ENCODE measurements at places on chromosomes 7 and 10.

DNA sequence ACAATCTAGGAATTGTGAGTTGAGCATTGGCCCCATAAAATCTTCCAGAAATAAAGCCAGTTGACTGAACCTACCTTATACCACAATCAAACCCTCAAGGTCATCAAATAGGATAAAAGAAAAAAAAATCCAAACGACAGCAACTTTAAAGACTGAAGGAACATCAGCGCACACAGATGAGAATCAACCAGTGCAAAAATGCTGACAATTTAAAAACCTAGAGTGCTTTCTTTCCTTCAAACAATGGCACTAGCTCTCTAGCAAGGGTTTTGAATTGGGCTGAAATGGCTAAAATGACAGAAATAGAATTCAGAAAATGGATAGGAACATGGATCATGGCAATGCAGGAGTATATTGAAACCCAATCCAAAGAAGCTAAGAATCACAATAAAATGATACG, 16.1 kb upstream of the POT1 start:
- no peak for DNase-seq

GRCh38 chr10:24949616-24950015, 2.8 kb downstream of the PRTFDC1 start:
- no peak for DNase-seq

DNA sequence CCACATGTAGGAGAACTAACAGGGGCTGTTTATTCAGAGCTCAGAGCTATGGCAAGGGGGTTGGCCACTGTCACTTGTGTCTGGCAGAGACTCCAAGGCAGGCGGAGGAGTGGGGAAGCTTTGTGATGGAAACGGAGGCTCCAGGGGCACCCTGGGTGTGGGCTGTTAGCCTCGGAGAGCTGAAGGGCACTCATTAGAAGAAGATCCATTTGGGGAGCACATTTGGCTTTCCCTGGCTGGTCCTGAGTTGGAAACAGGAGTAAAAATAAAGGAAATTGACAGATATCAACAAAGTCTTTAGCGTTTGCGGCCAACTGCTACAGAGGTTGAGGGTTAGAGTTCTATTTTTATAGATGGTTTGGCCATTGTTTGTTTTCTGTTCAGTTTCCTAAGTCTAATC, 288.3 kb upstream of the MKI67 start:
- DNase-seq, result no peak

DNA sequence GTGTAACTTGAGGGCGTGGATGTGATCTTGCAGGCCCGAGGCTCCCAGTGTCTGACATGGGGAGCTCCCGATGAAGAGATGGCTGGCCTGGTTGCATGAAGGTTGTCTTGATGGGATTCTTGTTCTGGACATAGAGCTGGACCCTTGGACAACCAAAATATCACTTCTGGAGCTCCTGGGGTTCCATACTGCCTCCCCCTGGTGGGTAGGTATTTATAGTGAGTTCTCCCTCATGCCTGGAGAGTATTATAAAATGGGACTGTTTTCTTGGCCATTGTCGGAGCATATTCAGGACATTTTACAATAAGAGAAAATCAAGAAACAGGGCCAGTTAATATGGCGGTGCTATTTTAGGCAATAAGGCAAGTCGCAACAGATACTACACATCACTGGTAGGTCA, 32.6 kb upstream of the GIMAP8 start:
- DNase-seq, result no peak

- DNase-seq, result no peak
Observed at GRCh38 chr7:157011333-157012112, 1.1 kb upstream of the MNX1 start.

GRCh38 chr10:816958-817357, 114.5 kb downstream of the LARP4B start:
- no peak for DNase-seq

DNA sequence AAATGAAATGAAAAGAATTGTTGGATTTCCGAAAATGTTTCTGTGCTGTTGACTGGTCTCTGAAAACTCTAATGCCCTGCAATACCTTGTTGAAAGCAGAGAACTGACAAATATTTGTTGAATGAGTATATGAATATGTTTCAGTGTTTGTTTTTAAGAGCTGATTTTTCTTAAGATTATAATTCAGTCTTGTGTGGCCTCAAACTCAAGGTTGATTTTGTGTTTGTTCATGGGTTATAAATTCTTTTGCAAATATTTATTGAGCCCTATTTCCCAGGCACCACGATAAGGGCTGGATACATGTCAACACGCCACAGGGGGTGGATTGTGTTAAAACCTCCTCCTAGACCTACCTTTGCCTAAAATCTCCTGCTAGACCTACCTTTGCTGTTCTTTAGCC, 203.9 kb upstream of the PLPP4 start:
- DNase-seq, result no peak

DNA sequence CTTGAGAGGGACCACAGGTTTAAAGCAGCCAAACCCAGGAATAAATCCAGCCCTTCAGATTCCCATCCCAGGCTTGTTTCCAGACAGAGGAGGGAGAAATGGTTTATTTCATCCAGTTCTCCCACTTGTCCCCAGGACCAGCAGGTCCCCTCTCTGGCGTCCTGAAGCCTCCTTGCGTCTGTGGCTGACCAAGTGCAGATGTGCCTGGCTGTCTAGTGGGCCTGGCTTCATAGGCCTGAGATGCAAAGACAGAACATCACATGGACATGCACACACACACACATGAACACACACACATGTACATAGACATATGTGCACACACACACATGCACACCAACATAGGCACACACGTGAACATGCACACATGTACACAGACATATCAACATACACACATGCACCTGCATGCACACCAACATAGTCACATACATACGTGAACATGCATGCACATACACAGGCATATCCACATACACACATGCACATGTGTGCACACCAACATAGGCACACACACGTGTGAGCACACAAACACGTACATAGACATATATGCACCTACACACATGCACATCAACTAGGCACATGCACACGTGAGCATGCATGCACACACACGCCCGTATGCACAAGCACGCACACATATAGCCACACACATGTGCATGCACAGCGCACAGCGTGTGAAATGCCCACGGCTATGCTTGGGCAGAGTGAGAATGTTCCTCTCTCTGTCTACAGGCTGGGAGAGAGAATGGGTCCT, 10.7 kb downstream of the FOXL3 start:
- no peak for DNase-seq

- DNase-seq, result no peak
Observed at GRCh38 chr7:106965108-106965507, 79.4 kb upstream of the PRKAR2B start.

DNA sequence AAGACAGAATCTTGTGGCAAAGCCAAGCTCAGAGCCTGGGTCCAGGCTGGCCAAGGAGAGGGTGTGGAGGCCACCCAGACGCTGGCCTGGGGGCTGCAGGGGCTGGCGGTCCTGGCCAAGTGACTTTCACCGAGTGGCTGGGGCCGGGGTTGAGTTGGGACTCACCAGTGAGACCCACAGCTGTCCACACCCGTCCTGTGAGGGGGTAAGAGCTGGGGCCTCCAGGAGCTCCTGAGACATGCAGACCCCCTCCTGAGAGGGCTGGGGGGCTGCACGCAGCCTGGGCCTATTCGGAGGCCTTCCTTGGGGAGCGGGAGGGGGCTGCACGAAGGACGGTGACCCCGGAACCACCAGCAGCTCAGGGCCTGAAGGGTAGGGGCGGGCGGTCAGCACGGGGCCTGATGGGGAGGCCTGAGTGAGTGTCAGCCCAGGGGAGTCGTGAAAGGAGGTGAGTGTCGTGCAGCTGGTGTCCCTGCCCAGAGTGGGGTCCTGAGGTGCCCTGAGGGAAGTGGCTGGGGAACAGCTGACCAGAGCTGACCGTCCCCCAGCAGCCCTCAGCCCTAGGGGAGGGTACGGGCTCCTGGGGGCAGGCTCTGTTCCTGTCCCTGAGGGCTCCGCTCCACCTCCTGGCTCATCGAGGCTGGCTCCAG, 100.9 kb downstream of the FOXL3 start:
- DNase-seq, result no peak

DNA sequence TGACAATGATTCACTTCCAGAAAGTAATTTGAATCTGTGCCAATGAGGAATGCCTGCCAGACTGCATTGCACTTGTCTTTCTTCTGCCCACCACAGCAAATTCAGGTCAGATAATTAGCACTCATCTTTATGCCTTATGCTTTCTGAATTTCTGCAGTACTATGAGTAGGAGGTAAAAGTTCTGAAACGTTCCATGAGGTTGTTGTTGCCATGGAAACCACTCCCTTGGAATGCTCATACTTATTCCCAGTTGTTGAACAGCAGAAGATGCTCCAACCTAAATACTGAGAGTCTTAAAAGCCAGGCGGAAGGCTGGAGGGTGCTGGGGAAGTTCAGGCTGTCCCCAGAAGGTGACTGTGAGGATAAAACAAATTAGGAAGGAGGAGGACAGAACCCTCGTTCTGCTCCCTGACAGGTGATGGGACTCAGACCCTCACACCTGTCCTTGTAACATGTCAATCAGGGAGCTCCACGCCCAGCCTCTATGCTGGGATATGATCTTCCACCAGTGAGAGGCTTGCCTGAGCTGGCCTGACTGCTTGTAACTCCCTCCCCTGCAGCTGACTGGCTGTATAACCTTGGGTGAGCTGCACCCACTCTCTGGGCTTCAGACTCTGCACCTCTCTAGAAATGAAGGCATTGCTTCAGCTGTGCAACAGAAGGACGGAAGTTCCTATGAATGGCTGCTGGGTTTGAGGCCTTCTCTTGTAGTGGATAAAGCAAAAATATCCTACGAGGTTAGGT, 554.3 kb upstream of the MGMT start:
- DNase-seq, result no peak

DNA sequence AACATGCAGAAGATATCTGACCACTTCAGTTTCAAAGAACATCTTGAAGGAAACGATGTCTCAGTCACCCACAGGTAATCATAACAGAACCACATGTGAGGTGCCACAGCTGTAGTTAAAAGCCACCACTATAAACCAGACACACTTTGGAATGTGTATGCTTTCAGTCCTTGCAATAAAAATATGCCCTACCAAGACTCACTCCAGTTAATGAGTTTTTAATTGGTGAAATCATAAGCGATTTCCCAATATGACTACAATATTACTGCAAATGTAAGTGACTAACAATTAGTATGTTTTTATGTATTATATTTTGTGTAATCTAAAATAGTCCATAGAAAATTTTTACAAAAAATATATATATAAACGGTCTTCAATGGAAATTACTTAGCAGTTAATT, 428.2 kb downstream of the PARD3 start:
- DNase-seq, result no peak

DNA sequence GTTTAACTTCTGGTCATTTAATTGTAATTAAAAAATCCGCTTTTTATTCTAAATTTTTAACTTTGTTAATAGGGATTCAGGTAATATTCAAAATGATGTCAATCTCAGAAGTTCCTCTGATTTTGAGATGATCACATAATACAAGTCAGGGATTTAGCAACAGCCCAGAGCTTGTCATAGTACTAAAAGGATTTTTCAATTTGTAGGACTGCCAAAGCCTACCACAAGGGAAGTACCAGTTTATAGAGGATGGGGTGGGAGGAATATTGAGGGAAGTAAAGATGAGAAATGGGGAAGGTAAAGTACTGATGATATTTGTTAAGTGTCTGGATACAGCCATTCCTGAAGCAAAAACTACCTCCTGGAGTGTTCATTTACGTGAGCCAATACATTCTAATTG, 278.2 kb upstream of the TEX47 start:
- no peak for DNase-seq

GRCh38 chr7:105853931-105854419, 22.4 kb downstream of the ATXN7L1 start:
- no peak for DNase-seq

DNA sequence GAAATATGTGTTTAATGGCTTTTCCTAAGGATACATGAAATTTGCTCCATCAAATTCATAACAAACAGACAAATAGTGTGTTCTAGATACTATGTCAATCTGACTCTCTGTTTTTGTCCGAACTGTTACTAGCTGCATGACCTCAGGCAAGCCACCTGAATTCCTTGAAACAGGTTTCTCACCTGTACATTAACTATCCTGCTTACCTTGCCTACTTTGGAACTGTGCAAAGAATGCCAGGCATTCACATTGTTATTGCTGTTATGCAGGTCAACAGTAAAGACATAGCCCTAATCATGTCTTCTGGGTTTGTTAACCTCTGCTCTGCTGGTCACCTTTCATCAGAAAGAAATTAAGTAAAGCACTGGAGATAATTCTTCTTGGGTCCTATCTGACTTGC, 1283.9 kb upstream of the CELF2 start:
- no peak for DNase-seq

- DNase-seq, result no peak
Observed at GRCh38 chr10:123143162-123143824, 4.6 kb upstream of the HMX2 start.

DNA sequence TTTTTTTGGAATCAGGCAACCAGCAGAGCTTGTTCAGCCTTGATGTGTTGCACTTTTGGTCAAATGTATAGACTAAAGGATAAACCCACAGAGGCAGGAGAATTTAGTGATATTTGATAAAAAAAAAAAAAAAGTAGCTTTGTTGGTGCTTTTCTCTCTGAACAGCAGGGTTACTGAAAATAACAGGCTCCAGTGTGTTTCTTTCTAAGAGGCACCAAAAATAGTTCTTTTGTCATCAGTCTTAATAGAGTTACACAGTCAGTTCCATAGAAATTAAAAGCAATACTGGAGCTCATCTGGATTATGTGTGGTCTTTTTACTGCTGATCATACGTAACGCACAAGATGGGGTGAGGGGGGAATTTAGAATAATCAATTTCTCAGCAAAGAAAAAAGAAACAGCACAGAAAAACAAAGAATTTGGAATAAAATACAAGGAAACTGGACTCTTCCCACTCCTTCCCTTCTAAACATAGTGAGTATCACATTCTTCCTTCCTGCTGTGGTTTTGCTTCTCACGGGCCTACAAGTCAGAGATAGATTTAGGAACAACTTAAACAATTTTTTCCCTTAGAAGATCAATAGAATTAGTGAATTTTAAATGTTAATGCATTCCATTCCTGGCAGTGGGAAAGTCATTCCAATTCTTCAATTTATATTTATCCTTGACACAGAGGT, 178.8 kb upstream of the AKR1E2 start:
- DNase-seq, result no peak

DNA sequence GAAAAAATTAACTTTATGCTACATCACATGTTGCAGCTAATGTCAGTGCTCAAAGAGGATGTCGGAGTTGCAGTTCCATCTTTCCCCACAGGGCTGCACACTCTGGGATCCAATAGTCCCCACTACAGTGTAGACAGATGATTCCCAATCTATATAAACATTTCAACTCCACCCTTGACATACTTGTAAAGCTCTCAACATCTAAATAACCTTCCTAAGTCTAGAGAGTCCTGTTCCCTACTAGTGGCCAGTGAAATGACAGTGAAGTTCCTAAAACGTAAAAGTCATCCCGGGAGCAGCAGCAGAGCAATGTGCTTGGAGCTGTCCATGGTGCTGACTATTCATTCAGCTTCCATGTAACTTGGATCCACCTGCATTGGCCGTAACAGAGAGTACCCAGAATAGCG, 145.1 kb downstream of the GRM8 start:
- DNase-seq, result peak; percentile 9

DNA sequence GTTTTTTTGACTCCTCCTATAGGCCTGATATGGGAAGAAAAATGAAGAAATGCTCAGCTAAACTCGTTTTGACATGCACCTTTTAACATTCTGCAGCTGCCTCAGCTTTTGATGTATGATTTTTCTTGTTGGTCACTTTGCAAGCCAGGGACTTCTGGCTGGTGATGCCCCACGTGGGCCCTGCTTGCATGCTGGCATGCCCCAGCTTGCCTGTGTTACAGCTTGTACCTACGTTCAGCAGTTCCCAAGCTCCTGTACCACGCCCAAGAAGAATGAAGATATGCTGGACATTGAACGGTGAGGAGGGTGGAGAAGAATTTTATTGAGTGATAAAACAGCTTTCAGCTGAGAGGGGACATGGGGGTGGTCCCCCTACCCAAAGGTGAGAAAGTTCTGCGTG, 245.6 kb upstream of the FZD8 start:
- no peak for DNase-seq

All from activated CD4-positive, alpha-beta T cell treated with anti-CD3 and anti-CD28 coated beads for 4 hours (primary cell).